HFFc6 (cell line): ENCODE measurements at places on chromosomes 13 and 19. TPM values are rescaled to one million over a fixed set of nuclear protein-coding genes. Genes with fewer than 3 reads are reported as not detected.
A peak's percentile ranks its signal among the peaks of the same experiment; 100 is the strongest.

GRCh38 chr19:16898361-16899015 is 9.7 kb downstream of the F2RL3 start:
- H3K36me3 ChIP-seq, result no peaks in the 10 kb centered on the region; the same call in 1 of the 2 replicates
- peak overlapping the region; percentile 53 for H3K4me3 ChIP-seq
- no peak overlapping the region for H3K27ac ChIP-seq
- peaks cover 25% of the 10 kb centered on the region for H3K27me3 ChIP-seq
- no peaks in the 10 kb centered on the region for H3K4me1 ChIP-seq

GRCh38 chr19:29596885-29597525 is 9.1 kb upstream of the POP4 start:
- H3K27me3 ChIP-seq, result peaks cover 39% of the 10 kb centered on the region
- H3K4me3 ChIP-seq, result no peak overlapping the region
- peak; percentile 24 for DNase-seq
- no peaks in the 10 kb centered on the region for H3K36me3 ChIP-seq
- H3K4me1 ChIP-seq, result no peaks in the 10 kb centered on the region
- no peak overlapping the region for H3K27ac ChIP-seq

DNA sequence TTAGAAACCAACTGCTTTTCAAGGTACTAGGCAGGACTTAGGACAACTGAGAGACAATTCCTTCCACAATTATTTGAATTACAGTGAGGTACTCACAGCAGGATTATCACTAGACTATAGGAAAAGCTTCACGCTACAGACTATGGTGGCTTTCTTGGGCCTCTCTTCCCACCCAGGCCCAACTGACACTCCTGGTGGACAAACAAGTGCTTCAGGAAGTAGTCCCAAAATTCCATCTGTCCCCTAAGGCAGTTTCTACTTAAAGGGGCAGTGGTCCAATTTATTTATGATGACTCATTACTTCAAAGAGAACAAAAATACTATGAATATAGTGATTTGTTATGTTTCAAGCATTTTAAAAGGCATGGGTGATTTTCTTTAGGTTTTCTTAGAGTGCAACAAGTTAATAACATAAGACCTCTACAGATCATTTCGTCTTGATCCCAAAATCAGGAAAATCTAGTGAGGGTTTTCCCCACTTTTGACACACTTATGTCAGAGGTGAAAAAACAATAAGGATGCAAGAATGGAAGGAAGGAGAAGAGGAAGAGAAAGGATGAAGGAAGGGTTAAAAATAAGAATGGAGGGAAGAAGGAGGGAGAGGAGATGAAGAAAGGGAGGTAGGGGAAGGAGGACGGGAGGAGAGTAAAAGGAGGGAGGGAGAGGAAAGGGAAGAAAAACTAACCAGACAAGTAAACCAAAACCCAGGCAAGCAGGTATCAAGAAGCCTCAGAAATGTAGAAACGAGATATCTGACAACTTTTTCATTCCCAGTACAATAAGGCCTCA is 100.7 kb downstream of the SERP2 start:
- no peak for DNase-seq
- peaks cover 1% of the 10 kb centered on the region for H3K27me3 ChIP-seq
- peaks cover 4% of the 10 kb centered on the region; the same call in 1 of the 2 replicates for H3K36me3 ChIP-seq
- no peak overlapping the region for H3K4me3 ChIP-seq

The SRRM5 gene
- total RNA-seq, result 0.09 to 0.21 TPM (median 0.10 TPM) in 3 replicates

The SETDB2 gene
- total RNA-seq, result 4.6 to 7.1 TPM (median 5.1 TPM) in 3 replicates

The FBL gene
- 168 to 233 TPM (median 210 TPM) in 3 replicates for total RNA-seq
